ENCODE measurements at places on chromosomes 3 and 15. TPM values are rescaled to one million over a fixed set of nuclear protein-coding genes. Genes with fewer than 3 reads are reported as not detected.

SIAH2 gene
- 111 TPM for total RNA-seq

SST gene
- total RNA-seq = not detected

NOX5 gene
- total RNA-seq = not detected

NBEAL2 gene
- 76.2 TPM for total RNA-seq

CCDC9B gene
- total RNA-seq = 0.39 TPM

DZIP1L gene
- total RNA-seq = not detected

STAC gene
- total RNA-seq = not detected

DNA sequence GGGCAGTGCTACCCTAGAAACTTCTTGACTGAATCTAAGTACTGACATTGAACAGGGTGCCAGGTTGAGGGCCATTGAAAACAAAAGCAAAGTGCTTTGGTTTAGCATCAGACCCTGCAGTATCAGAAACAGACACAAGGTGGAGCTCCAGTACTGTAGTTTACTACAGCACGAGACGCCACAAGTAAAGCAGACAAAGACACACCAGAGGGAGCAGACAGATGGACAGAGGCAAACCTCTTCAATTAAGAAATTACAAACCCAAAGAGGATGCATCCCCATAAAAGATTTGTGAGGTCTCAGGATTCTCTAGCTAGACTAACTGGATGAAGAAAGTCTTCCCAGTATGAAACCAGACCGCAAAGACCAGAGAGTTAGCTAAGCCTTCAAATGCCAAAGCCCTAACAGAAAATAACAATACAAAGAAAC is 16.6 kb downstream of the TOP2B start:
- peak; percentile 73 for DNase-seq

DNA sequence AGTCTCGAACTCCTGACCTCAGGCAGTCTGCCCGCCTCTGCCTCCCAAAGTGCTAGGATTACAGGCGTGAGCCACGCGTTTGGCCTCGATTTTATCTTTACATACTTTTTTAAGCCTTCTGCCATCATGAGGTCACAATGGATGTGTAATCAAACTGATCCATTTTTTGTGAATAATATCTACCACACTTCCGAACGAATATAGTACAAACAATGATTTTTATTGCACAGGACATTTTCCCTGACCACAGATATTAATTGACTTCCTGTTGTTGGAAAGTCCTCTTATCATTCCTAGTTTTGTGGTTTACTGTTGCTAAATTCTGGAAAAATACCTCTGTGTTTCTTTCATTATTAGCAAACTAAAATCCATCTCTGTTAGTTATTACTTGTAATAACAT is 68.9 kb downstream of the MINDY2 start:
- no peak for DNase-seq

GRCh38 chr3:147371140-147371539 is 35.2 kb downstream of the ZIC4 start:
- DNase-seq = no peak

DNA sequence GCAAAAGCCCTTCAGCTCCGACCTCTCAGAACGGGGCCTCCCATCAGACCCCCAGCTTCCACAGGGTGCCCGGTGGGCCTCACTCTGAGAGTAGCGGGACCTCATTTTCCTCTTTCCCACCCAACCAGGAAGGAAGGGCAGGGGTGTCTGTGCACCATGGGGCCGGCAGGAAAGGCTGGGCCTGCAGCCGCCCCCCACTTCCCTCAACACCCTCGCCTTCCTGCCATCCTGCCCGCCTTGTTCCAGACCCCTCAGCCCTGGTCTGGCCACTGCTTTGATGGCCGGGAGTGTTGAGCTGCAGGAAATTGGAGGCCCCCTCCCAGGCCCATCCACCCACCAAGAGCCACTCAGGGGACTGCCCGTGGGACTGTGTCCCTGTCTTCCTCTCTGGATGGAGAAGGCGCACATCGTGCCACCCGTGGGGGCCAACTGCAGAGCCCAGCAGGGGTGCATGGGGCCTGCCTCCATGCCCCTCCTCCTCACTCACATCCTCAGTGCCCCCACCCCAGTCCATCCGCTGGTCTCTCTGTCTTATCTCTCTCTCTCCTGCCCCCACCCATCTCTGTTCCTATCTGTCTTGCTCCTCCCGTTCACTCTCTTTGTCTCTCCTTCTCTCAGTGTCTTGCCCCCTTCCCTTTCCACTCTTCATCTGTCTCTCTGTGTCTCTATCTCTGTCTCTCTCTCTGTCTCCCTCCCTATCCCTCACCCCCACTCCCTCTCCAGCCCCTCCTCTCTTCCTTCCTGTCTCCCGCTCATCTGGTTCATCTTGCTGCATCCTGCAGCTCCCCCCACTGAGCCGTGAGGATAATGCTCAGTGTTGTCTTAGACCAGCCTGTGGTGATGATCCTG is 1.8 kb upstream of the PLXND1 start:
- DNase-seq = no peak

DNA sequence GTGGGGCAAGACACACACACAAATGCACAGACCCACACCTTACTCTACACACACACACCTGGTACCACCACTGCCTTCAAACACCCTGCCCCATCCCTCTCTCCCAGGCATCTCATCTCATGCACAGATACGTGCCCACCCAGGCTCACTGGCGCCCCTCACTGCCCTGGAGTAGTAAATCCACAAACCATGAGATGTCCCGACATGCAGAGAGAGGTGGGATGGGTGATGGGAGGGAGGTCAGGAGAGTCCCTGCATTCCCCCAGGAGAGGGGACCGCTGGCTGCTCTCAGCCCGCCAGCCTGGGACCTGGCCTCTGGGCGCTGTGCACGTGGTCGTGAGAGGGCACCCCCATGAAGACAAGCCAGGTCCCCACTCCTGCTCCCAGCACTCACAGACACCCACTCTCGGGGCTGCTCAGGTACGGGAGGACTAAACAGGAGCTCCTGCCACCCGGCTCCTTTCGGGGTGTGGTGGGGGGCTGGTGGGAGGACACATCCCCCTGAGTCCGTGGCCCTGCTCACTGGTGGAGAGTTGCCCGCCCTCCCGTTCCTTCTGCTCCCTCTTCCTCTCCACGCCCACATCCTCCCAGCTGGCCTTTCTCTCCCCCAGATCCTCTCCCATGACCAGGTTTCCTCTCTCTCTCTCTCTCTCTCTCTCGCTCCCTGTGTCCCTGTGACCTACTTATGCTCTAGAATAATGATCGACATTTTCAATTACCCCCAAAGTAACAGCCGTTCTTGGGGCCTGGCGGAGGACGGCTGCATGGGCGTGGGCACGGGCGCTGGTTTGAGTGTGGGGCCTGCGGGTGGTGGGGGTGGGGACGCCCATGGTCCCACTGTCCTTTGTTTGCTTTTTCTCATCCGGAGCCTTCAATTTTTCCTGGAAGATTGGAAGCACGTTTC is 18.9 kb upstream of the CSPG4 start:
- DNase-seq = no peak

GRCh38 chr3:121592856-121593702 is at the start of gene FBXO40:
TSS of gene FBXO40 (plus strand) at chr3:121593379. CDS start at chr3:121620576, 27,197 bp downstream.
- no peak for DNase-seq

- DNase-seq = no peak
Observed at GRCh38 chr3:17190353-17191078, 305.8 kb downstream of the PLCL2 start.

- no peak for DNase-seq
Observed at GRCh38 chr3:31096661-31097395, 202.4 kb upstream of the GADL1 start.

GRCh38 chr15:95016511-95017229 is 785.3 kb downstream of the MCTP2 start:
- no peak for DNase-seq

DNA sequence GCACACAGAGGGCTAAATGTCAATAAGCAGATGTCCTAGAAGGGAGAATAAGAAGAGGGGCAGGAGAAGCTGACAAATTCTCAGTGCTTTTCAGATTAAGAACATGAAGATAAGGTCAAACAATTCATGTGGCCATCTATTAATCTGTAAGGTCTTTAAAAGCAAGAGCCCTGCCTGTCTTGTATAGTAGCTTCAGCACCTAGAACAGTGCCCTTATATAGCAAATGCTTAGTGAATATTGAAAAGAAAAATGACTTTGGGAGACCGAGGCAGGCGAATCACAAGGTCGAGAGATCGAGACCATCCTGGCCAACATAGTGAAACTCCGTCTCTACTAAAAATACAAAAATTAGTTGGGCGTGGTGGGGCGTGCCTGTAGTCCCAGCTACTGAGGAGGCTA is 18.1 kb downstream of the SNTN start:
- DNase-seq = no peak

GRCh38 chr15:64249883-64250575 is 87.2 kb upstream of the PPIB start:
- no peak for DNase-seq

DNA sequence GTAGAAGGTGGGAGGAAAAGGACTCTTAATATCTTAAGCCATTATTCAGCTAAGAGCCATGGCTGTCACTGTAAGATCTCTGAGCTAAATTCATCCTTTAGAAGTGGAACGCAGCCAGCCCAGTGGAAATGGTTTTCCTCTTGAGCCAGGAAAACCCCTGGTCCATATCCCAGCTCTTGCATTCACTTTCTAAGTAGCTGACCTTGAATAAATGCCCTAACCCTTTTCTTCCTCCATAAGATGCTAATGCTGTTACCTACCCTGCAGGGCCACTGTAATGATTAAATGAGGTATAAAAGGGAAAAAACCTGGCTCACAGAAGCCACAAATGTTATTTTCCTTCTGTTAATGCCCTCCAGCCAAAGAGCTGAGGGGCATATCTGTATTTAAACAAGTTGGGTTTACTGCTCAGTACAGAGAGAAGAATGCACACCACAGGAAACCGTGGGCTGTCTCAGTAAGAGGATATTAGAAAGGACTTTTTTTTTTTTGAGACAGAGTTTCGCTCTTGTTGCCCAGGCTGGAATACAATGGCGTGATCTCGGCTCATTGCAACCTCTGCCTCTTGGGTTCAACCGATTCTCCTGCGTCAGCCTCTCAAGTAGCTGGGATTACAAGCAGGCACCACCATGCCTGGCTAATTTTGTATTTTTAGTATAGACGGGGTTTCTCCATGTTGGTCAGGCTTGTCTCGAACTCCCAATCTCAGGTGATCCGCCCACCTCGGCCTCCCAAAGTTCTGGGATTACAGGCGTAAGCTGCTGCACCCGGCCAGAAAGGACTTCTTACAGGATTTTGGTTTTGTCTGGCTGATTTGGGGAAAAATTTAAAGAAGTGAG is 6.8 kb downstream of the UBL7 start:
- DNase-seq = no peak

- no peak for DNase-seq
Observed at GRCh38 chr15:96369825-96370621, 39.5 kb downstream of the NR2F2 start.

DNA sequence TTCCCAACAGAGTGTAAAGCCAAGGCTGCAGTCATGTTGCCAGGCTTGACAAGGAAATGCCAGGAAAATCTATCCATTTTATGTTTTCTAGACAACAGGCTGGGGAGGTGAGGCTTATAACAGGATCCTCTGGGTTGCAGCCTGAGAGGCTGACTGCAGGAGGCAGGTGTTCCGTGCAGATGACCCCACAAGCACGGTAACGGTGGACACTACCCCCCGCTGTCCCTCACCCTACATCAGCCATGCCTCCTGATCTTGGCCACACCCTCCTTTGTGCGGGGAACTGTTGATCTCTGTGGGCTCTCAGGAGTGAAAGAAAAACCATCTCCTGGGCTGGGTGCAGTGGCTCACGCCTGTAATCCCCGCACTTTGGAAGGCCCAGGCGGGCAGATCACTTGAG is 68.0 kb upstream of the ADPGK start:
- no peak for DNase-seq

GRCh38 chr3:152382312-152383135 is 113.8 kb downstream of the MBNL1 start:
- no peak for DNase-seq

DNA sequence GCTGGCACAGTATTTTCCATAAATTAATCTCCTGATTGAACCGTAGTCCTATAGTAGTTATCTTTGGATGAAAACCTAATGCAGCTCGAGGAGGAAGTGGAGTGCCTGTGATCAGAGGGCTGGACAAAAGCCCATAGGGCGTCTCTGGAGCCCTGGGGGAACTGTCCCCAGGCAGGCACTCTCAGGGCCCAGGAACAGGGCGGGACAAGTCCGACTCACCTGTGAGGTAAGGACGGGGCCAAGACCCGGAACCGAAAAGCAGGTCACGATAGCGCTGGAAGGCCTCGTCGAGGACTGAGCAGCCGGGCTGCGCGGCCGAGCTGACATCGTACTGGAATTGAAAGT is 341 bp downstream of the HEXA start:
- DNase-seq = no peak

DNA sequence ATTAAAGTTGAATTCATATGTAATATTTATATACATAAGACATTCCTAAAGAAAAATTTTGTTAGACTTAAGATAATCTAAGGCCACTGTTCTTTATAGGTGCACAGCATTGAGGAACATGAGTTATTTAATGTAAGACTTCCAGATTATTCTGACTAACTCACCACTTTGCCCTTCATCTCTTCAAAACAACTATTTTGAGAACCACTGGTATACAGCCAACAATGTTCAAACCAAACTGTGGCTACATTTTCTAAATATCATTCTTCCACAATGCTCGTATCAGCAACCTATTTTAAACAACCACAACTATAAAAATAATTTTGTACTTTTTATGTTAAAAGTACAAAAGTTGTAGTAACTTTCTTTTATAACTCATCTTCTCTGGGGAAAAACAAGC is 199.8 kb upstream of the ALCAM start:
- DNase-seq = no peak

GRCh38 chr3:133527081-133527715 is 46.3 kb upstream of the CDV3 start:
- no peak for DNase-seq

DNA sequence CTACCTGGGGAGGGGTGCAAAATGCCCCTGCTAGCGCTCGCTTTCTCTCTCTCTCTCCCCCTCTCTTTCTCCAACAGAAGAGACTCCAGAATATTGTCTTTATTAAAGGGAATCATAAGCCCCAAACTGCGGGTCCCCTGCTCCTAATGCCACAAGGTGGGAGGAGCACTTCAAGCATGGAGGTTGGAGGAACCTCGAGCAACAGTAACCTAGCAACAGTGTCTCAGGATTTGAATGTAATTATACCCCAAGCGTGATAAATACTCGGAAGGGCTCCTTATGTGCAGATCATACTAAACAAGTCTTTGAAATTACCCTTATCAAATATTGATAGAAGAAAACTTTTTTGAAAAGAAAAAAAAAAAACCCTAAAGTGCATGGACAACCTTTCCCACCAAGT is 582.2 kb upstream of the PPP2R3A start:
- no peak for DNase-seq

- peak; percentile 44 for DNase-seq
Observed at GRCh38 chr15:34436956-34437442, 609 bp downstream of the GOLGA8A start.

- no peak for DNase-seq
Observed at GRCh38 chr3:50930371-50931208, 255.9 kb downstream of the DOCK3 start.

- no peak for DNase-seq
Observed at GRCh38 chr3:29363110-29363509, 82.2 kb downstream of the RBMS3 start.

GRCh38 chr3:47884603-47885002 is 81.7 kb downstream of the DHX30 start:
- DNase-seq = no peak
